ENCODE measurements at places on chromosomes 4 and X.
A peak's percentile ranks its signal among the peaks of the same experiment; 100 is the strongest.

GRCh38 chr4:40731792-40732245 lies 17.9 kb upstream of the NSUN7 start:
- peak; percentile 96 for DNase-seq

- no peak for DNase-seq
Measured at GRCh38 chr4:5781691-5782090, 70.7 kb downstream of the EVC start.

GRCh38 chrX:111445485-111445884 lies 33.5 kb upstream of the DCX start:
- DNase-seq, result peak; percentile 48

- peak; percentile 31 for DNase-seq
Measured at GRCh38 chrX:103687696-103688201, 1.2 kb upstream of the MORF4L2 start.

GRCh38 chrX:30920271-30920670 lies 31.2 kb upstream of the TAB3 start:
- no peak for DNase-seq

DNA sequence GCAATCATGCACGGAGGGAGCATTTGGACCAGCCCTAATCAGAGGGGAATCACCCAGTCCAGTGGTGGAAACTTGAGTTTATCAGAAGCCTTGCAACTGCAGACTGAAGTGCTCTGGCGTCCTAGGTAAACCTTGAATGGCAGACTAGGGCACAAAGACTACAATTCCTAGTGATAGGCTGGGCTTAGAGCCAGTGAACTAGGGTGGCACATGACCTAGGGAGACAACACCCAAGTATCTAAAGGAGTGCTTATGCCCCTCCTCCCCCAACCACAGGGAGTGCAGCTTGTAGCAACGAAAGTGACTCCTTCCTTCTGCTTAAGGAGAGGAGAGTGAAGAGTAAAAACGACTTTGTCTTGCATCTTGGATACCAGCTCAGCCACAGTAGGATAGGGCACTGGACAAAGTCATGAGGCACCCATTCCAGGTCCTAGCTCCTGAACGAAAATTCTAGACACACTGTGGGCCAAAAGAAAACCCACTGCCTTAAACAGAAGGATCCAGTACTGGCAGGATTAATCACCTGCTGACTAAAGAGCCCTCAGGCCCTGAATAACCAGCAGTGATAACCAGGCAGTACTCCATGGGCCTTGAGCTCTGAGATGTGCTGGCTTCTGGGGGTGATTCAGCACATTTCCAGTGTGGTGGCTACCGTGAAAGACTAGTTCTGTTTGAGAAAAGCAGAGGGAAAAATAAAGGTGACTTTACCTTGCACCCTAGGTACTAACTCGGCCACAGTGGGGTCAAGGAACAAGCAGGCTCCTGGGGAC lies 58.7 kb upstream of the STARD8 start:
- DNase-seq, result no peak

DNA sequence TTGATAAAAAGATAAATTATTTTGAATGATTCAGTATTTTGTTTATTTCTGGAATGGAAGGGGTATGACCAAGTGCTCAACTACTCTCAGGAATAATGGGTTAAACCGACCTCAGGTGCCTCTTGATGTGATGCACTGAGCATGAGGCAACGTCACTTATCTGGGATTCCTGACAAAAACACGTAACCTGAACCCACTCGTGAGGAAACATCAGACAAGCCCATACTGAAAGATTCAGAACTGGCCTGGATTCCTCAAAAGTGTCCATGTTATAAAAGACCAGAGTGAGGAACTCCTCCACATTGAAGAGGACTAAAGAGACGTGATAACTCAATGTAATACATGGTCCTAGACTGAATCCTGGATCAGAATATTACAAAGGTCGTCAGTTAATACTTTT lies 144.0 kb downstream of the FNIP2 start:
- DNase-seq, result no peak

DNA sequence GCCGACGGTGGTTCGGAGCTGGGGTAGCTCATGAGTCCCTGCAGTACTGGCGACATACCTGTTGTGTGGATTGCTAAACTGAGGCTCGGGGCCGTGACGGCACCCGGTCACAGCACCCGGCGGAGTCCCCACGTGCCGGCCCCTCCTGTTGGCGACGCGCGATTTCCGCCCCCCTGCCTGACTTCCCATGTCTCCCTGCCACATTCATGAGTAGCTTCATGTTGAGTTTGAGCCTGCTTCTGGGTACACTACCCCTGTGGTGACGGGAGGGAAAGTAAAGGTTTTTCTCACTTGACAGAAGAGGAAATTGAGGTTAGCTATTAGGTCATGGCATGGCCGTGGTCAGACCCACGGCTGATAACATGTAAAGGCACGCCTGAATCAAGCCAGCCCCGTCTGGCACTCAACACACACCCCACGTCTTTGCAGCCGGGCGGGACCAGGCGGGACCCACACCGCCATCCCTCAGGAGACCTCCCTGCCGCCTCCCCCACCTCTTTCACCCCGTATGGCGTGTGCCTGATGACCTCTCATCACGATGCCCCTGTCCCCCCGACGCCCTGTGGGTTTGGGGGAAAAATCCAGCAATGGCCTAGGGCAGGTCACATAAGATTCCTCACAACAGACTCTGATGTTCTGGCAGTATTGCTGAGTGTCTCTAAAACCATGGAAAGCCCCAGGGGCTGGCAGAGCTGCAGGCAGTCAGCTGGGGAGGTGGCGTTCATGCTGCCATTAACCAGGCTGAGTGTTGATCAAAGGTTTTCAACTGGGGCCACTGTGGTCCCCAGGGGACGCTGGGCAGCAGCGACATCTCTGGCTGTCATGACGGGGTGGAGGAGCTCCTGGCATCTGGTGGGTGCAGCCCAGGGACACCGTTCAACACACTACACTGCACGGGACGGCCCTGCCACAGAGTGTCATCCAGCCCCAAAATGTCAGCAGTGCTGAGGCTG lies 29.2 kb downstream of the P2RY8 start:
- DNase-seq, result no peak

DNA sequence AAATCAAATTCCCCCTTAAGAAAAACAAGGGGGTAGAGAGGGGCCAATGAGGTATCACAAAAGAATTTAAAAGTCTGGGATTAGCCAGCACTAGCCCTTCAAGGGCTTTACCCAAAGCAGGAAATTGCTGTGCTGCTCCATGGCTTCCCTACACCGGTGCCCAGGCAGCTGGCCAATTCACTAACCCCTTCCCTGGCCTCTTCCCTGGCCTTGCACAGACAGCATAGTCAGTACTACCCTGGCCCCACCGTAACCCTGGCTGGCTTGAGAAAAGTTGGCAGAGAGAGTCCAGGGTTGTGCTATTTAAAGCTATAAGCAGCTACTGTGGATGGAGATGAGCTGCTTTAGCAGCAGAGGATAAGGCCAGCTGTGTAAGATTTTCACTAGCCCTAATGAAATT lies 43.1 kb downstream of the ADAMTS3 start:
- no peak for DNase-seq

DNA sequence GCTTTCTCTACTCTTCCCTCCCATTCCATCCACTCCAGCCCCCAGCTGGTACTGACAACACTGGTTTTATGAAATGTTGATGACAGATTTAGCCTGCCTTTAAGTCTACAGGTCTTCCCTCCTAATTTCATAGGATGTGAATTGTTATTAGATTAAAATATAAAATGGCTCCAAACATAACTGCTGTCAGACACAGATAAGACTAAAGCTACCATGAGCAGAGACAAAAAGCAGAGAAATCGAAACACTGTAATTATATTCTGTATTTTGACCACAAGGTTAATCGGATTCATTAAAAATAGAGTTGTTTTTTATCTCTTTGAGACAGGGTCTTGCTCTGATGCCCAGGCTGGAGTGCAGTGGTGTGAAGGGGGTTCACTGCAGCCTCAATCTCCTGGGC lies 28.3 kb downstream of the SEC24D start:
- DNase-seq, result no peak

DNA sequence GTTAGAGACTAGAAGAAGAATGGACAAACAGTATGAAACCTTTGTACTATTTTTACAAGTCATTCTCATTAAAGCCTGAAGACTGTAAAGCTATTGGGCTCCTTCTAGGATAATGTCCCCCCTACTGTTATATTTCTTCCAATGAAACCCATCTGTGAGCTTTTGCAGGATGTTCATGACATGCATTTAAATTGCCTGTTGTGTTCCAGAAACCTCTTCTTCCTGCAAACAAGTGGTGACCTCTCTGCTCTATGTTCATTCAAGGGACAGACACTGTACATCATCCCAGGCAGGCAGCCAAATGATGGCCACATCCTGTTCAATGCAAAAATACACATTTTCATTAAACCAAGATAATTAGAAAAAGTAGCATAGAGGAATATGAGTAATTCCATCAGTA lies 128.0 kb downstream of the C4orf33 start:
- DNase-seq, result no peak

GRCh38 chr4:26893491-26893890 lies 32.9 kb downstream of the STIM2 start:
- no peak for DNase-seq

GRCh38 chr4:168503652-168504362 lies 7.0 kb downstream of the PALLD start:
- DNase-seq, result no peak

DNA sequence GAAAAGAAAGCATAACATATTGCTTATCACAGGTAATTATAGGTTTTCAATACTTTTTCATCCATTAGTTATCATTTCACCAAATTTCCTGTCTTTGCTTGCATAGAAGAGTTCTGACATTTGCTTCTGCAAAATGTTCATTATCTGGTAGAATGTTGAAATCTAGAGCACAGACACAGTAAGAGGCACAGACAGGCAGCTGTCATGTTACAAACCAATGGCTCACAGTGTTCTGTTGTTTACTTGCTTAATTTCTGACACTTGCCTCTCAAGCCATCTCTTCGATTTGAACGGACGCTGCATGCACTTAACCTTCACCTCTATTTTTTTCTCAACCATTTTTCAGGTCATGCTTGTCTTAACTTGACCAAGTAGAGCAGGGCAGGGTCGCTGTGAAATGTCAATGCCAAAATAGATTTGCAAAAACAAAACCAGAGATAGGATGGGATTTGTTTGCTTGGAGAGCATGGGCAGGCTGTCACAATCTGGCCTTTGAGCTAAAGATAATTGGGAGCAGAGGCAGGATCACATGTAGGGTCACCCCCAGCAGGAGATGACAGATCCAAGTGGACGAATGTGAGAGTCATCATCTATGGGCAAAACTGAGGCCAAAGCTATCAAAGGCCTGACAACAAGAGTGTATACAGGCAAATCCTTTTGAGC lies 292.3 kb downstream of the SMARCA1 start:
- DNase-seq, result no peak

- no peak for DNase-seq
Measured at GRCh38 chr4:40586034-40586433, 43.6 kb downstream of the RBM47 start.

DNA sequence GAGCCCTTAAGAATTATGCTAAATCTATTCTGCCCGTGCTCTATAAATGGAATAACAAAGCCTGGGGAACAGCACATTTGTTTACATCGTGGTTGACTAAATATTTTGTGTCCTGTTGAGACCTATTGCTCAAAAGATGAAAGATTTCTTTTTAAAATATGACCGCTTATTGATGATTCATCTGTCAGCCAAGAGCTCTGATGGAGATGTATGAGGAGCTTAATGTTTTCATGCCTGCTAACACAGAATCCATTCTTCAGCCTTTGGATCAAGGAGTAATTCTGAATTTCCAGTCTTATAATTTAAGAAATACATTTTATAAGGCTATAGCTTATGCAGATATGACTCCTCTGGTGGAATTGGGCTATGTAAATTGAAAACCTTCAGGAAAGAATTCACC lies 271.3 kb upstream of the FAT4 start:
- no peak for DNase-seq

GRCh38 chrX:670645-671044 lies 40.1 kb downstream of the SHOX start:
- no peak for DNase-seq

DNA sequence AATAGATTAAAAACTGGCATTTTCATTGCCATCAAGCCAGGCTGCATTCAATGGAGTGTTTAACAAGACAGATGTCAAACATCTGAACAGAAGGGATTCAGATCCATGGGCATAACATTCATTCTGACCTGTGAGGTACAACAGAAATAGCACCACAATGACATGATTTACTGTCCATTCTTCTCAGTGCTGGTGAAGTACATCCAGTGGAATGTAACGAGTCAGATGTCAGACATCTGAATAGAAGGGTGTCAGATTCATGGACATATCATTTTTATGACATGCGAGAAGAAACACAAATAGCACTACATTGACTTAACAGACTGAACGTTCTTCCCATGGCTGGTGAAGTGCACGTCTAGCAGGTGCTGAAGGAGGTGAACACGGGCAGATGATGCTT lies 186.4 kb downstream of the PPP4R3C start:
- DNase-seq, result no peak

GRCh38 chr4:38670939-38671591 lies 7.1 kb downstream of the KLF3 start:
- no peak for DNase-seq

GRCh38 chr4:69684804-69685203 lies 31.8 kb upstream of the UGT2A1 start:
- no peak for DNase-seq

DNA sequence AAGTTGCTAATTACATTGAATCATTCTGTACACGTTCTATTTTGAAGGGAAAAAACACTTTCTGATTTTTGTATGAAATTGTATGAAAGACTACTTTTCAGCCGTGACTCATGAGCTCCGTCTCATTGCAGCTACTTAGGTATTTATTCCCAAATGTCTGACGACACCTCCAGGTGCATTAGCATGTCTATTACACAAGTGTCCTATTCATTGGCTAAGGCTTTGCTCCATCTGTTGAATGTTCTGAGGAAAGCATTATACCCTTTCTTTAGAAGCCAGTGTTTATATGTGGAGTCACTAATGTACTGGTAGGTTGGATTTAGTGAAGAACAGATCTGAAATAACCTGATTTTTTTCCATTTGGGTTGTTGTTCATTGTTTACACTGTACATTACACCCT lies 51.8 kb downstream of the MAP7D3 start:
- peak; percentile 49 for DNase-seq

- DNase-seq, result no peak
Measured at GRCh38 chrX:97995834-97996233, 1112.1 kb downstream of the RPA4 start.

GRCh38 chrX:16897445-16897844 lies 27.3 kb upstream of the RBBP7 start:
- no peak for DNase-seq

GRCh38 chr4:122334828-122335227 lies 44.0 kb upstream of the ADAD1 start:
- DNase-seq, result no peak

- no peak for DNase-seq
Measured at GRCh38 chr4:73244945-73245601, 13.5 kb downstream of the ANKRD17 start.

DNA sequence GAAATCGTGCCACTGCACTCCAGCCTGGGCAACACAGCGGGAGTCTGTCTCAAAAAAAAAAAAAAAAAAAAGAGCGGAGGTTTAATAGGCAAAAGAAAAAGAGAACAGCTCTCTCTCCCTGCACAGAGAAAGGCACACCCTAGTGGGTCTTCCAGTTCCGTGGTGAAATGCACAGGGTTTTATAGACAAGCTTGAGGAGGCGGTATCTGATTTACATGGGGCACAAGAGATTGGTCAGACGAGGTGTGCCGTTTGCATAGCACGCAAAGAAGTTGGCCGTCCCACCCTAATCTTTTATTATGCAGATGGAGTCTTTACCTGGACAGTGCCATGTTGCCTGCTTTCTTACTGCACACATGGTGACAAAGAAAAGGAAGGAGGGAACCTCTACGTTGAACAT lies 33.5 kb upstream of the REST start:
- DNase-seq, result no peak

GRCh38 chr4:171538601-171539100 lies 274.6 kb upstream of the GALNTL6 start:
- DNase-seq, result no peak

GRCh38 chr4:163484906-163485305 lies 9.6 kb upstream of the TMA16 start:
- DNase-seq, result no peak
